ENCODE measurements at places on chromosomes 7 and 10.

GRCh38 chr10:121165276-121165675, 314.1 kb downstream of the WDR11 start:
- no peak for DNase-seq

GRCh38 chr10:131902211-131902610, 1.4 kb downstream of the PPP2R2D start:
- no peak for DNase-seq

- DNase-seq, result no peak
These were observed 138.7 kb downstream of the GFRA1 start for GRCh38 chr10:116134322-116134721.

DNA sequence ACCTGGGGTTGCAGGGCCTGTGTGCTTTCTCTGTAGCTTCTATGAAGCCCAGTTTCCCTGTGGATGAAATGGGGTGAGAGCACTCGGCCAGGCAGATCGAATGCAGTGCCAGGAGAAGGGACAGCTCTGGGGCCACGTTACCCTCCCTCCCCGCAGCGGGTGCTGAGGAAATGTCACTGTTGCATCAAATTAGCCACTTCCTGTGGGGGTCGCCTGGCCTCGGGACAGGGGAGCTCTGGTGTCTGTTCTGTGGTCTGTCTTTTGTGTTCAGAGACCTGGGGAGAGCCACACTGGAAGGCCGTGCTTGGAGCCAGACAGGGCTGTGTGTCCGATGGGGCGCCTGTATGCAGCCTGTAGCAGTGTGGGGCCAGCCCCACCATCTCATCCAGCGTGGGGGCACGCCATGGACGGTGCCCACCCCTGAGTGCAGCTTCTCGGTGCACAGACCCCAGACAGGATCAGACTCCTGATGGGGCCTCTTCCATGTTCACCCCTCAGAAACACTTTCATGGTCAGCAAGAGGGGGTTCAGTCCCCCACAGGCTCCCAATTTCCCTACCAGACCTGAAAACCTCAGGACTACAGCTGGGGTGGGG, 13.6 kb downstream of the TTYH3 start:
- DNase-seq, result no peak

DNA sequence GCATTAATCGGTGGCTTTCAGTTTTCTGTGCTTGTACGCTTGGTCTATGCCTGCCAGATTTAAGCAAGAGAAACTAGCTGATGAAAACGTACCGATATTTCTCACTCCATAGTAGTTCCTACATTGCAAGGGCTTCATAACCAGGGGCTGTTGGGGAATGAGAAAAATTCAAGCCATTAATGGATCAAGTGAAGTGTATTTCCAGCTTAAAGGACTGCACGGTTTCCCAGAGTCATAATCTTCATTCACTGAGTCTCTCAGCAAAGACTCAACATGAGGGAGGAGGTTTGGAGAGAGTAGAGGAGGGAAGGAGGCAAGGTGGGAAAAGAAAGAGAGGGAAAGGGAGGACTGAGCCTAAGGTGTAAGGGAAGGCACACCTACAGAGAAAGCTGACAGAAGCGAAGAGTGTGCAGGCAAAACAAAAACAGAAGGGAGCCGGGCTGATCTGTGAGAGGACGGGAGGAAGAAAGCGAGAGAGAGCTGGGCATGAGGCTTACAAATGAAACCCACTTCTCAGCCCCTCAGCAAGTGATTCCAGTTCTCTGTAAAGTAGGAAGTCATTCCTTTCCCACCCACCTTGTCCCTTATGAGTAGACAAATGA, 625 bp downstream of the GIMAP2 start:
- no peak for DNase-seq

GRCh38 chr7:156816943-156817572, 75.9 kb downstream of the LMBR1 start:
- no peak for DNase-seq

DNA sequence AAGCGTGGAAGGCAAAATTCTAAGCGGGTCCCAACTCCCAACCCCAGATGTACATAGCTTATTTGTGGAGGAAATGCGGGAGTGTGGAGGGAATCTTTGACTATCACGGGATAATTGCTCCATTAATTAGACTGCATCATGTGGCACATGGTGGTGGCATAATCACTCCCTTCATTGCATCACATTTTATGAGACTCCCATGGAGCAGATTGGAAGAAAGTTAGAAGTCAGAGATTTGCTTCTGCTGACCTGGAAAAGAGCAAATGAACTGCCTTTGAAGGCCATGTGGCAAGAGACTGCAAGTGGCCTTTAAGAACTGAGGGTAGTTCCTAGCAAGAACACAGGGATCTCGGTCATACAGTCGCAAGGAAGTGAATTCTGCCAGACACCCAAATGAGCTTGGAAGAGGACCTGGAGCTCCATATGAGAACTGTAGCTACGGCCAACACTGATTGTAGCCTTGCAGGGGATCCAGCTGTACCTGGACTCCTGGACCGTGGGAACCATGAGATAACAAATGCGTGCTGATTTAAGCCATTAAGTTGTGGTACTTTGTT, 37.1 kb upstream of the ITGB1 start:
- no peak for DNase-seq

DNA sequence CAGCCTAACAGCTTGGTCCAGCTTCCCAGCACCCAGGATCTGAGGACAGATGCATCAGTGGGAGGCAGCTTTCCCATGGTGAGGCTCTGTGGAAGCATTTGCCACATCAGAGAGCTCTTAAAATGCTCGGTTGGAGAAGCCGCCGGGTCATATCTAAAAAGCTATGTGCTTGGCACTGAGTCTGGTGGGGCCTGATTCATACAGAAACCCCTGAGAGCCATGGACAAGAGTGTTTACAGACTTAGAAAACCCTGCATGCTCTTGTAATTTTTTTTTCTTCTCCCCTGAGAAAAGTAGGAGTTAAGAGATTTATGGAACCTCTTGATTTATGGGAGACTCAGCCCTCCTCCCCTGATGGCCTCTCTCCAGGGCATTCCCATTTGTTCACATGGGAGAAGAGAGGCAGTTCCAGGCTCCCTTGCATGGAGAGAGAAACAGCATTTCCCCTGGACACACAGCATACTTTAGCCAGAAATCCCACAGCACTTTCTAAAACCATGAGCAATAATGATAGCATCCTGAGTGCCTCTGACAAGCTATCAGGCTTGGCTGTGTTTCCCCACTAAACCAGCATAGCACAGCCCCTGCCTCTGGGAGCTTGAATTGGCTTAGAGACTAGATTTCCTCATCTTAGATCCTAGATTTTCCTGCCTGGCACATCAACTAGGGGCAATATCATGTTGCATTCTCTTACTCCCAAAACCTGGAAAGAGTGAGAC, 322.1 kb upstream of the AUTS2 start:
- DNase-seq, result no peak

GRCh38 chr7:2640482-2640830, 8.7 kb downstream of the TTYH3 start:
- no peak for DNase-seq

DNA sequence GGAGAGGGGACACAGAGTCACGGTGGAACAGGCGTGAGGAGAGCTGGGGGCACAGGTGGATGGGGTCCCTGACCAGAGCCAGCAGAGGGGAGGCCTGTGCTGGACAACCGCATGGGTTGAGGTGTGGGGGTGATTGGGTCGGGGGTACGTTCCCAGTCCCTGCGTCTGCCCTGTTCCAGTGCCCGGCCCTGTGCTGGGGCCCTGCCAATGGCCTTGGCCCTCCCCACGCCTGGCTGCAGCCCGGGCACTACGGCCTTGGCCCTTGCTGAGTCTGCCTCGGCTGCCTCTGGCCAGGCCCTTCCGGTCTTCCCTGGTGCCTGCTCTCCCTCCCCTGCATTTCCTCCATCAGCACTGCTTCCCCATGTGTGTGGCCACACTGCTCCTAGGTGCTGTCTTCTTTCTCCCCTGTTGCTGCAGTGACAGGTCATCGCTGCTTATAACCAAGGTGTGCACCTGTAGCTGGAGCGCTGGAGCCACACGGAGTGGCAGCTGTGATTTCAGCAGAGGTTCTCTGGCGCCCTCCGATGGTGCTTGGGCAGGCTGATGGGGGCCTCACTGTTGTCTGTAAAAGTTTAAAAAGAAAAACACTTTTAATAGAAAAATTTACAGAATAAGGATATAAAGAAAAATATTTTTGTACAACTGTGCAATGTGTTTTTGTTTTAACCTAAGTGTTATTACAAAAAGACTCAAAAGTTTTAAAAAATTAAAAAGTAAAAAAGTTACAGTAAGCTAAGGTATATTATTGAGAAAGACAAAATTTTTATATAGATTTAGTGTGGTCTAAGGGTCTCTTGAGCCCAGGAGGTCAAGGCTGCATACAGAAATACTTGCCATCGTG, 45.2 kb upstream of the BHLHA15 start:
- DNase-seq, result no peak

GRCh38 chr10:61798713-61799112, 102.8 kb upstream of the ARID5B start:
- no peak for DNase-seq

GRCh38 chr7:94838717-94839116, 68.7 kb upstream of the PPP1R9A start:
- no peak for DNase-seq

- no peak for DNase-seq
These were observed 75.3 kb downstream of the HIP1 start for GRCh38 chr7:75663302-75663907.

- DNase-seq, result no peak
These were observed 95.5 kb upstream of the MEOX2 start for GRCh38 chr7:15781944-15782343.

- no peak for DNase-seq
These were observed 299.8 kb downstream of the CCDC3 start for GRCh38 chr10:12701696-12702095.

GRCh38 chr7:25732766-25733217, 419.2 kb upstream of the NFE2L3 start:
- no peak for DNase-seq

DNA sequence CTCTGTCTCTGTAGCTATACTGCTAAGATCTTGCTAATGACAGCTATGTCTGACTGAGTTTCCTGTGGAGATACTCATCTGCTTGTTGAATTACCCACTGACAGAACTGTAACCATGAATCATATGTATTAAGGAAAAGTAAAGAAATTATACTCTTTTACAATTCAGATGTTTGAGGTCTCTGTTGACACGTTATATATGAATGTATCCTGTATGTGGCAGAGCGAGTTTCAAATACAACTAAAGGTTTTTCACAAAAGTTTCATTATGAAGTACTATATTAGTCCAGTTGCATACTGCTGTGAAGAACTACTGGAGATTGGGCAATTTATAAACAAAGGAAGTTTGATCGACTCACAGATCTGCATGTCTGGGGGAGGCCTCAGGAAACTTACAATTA, 232.5 kb downstream of the CDK14 start:
- DNase-seq, result no peak

DNA sequence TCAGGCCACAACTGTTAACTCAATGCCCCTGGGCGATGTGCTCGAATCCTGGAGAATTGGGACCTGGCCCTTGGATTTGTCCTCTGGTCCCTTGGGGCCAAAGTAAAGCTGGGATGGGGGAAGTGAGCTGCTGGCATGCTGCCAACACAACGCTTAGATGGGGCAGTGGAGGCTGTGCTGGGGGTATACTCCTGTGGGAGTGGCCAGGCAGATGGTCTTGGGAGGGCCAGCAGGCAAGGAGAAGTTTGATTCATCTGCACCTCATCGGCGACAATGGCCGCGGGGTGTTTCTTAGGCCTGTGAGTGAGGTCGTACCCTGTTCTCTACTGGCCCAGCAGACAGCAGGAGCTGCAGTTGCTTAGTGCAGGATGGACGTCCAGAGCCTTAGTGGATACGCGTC, 139.0 kb upstream of the MTPN start:
- DNase-seq, result no peak

DNA sequence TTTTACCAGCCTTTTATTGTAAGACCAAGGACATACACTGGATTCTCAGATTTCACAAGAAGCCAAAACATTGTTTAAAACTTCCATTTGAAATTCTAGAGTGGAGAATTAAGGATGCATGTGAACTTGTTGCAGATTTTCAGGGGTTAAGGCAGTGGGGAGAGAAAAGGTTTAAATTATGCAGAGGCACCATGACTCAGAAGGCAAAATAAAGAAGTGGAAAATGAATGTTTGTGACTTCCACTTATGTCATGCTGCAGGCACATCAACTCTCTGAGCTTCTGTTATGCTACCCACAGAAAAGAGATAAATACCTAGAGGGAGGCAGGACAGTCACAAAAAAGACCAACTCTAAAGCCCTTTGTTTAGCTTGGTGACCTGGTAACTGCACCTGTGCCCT, 84.4 kb upstream of the BET1 start:
- DNase-seq, result no peak

- DNase-seq, result peak; percentile 88
These were observed 547.7 kb upstream of the GALNT17 start for GRCh38 chr7:70583965-70584883.

DNA sequence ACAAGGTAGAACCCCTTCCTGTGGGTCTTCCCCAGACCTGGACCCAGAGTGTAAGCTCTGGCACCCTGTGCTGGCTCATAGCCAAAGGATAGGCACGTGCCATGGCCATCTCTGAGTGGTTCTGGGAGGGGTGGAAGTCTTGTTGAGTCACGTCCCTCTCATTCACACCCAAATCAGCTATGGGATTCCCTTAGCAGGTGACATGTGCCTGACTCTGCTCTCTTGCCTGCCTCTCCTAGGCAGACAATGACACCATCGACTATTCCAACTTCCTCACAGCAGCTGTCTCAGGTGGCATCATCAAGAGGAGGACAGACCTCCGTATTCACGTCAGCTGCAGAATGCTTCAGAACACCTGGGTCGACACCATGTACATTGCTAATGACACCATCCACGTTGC, 59.8 kb downstream of the C10orf120 start:
- DNase-seq, result no peak

DNA sequence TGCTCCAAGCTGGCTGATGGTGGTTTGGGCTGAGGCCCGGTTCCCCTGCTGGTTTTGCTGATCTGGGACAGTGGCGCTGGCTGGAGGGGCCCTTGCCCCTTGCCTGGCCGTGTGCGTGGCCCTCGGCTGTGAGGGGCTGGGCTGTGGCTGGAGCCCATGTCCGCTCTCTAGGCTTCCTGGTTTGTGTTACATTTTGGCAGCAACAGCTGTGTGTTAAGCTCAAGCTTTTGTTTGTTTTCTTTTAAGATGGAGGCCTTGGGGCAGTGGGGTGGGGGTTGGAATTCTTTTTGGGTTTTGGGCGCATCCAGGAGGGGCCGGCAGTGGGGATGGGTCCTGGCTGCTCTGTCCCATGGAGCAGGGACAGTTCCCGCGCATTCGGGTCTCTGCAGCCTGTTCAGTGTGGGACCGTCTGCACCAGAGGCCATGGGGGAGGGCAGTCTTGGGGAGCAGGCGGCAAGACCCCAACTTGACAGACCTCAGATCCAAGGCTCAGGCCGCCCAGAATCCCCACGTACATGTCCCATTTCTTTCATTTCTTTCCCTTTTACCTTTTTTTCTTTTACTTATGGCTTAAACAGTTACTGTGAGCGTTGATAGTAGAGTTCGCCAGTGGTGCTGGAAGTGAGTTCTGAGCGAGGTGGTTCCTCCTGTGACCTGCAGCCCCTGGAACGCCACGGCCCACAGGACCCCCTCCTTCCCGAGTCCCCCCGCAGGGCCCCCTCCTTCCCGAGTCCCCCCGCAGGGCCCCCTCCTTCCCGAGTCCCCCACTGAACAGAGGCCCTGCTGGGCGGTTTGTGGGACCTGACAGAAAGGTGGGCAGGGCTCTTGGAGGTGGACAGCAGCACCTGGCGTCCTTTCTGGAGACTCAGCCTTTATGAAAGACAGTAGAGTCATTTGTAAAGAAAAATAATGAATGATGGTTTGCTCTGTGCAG, 75.3 kb downstream of the INPP5A start:
- no peak for DNase-seq

GRCh38 chr10:73889014-73889413, 14.7 kb upstream of the CAMK2G start:
- no peak for DNase-seq
